ENCODE measurements at places on chromosomes 7 and 10.

DNA sequence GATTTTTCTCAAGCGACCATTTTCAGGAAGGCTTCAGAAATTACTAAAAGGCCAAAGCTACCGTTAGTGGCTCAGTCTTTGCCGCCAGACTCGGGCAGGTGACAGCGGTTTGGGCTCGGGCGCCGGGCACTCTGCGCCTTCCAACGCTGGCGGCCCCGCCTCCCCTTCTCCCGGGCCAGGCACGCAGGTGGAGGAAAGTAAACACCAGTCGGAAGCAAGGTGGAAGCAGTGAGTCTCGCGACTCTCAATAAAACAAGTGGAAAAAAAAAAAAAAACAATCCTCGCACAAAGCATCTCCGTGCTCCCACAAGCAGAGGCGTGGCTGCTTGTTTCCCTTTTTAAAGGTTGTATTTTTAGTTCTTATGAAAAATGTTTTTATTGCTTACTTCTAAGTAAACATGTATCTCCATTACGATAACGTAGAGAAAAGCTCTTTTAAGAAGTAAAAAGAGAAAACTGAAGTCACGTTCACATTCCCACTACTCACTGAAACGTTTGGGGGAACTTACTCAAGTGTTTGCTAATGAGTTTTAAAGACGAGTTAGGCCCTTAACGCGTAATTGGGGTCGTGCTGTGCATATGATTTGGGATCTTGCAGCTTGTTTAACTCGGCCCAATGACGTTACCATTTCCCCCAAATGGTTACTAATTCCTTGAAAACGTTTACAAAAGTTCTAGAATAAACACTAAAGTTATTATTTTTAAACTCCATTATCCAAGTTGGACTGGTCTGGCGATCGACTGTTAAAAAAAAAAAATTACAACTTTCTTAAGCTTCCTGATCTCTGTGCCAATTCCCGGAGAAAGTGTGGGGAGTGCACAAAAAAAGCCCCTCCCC lies 864 bp downstream of the CDCA7L start:
- DNase-seq, result peak; percentile 39

DNA sequence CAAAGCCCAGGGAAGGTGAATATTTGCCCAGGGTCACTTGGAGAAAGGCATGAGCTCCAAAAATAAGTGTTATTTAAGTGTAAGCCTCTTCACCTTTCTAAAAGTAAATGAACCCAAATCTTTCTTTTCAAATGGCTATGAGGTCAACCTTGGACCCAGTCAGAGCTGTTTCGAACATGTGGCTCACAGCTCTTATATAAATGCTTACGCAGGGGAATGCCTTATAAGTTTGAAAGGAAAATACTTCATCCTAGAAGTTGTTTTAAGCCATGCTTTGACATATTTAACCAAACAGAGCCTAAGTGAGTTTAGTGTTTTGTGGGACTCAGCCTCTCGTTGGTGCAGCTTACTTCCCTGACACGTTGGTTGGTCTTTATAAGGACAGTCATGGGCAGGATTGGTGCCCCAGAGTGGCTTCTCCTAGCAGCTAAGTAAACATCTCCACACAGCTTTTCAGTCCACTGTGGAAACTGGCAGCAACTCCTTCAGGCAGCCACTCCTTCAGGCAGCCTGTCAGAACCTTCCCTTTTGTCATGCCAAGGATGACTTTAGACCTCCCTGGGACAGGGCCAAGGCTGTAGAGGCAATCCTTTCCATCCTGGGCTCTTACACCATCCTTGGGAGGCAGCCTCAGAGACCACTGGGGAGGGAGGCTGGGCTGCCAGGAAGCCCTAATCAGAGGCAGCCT lies 43.6 kb downstream of the MINDY4 start:
- DNase-seq, result peak; percentile 77

GRCh38 chr7:105096306-105096705 lies 82.3 kb downstream of the KMT2E start:
- DNase-seq, result no peak

DNA sequence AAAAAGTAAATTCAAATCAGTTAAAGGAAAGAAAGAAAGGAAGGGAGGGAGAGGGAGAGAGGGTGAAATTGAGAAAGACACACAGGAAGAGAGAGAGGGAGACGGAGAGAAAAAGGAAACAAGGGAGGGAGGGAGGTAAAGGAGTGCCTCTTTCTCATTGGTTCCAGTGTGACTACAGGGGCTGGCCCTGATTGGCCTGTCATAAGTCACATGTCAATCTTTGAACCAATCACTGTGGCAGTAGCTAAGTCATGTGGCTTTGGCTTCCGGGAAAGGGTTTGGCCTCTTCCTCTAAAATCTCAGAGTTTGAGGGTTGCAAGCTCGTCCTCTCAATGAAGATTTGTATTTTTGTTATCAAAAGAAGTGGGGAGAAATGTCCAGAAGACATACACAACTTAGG lies 150.2 kb downstream of the RAB11FIP2 start:
- DNase-seq, result no peak

DNA sequence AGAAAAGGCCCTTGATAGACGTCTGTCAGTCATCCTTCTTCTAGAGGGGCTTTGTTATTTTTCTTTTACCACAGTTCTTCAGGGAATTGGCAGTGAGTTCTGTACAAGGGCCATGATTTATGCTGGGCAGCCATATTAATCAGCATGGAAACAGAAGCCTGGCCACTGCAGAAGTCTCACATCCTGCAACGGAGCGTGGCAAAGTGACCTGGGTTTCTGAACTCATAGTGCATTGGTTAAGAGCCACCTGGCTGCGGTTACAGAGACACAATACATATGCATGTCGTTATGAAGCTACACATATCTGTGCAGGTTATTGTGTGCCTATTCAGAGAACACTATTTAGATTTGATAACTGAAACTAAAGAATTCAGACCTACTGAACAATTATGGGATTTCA lies 419.4 kb upstream of the CELF2 start:
- no peak for DNase-seq

GRCh38 chr10:131692686-131693334 lies 208.0 kb upstream of the PPP2R2D start:
- no peak for DNase-seq

DNA sequence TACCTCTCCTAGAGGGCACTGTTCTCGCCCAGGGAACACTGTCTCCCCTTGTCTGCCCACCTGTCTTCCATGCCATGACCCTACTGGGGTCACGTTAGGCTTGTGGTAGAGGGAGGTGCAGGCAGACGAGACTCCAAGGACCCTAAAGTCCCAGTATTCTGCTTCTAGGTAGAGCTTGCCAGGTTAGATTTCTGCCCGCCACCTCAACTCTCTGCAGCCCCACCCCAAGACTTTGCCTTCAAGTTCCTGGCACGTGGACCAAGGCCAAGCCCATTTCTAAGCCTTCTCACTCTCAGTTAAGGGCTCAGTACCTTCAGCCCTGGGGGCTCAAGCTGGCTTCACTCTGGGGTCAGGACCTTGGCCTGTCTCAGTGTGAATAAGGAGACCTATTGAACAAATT lies 16.1 kb downstream of the PRKAG2 start:
- no peak for DNase-seq

DNA sequence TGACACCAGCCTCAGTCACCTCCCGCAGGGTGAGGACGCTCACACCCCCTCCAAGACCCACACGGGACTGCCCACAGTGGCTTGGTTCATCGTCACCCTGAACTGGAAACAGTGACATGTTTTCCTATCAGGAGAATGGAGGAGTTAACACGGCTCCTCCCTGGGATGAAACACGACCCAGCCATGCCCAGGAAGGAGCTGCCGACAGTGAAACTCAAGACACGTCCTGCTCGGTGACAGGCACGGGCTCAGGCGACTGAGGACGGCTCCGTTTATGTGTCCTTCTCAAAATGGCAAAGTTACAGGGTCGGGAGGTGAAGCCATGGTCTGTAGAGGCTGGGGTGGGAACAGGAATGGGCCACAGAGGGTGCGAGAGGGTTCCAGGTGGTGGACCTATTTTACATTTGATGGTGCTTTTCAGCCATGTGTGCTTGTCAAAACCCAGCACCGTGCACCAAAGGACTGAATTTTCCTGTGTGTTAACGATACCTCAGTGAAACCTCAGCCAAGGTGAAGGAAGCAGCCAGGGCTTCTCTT lies 272.4 kb downstream of the ADARB2 start:
- no peak for DNase-seq

DNA sequence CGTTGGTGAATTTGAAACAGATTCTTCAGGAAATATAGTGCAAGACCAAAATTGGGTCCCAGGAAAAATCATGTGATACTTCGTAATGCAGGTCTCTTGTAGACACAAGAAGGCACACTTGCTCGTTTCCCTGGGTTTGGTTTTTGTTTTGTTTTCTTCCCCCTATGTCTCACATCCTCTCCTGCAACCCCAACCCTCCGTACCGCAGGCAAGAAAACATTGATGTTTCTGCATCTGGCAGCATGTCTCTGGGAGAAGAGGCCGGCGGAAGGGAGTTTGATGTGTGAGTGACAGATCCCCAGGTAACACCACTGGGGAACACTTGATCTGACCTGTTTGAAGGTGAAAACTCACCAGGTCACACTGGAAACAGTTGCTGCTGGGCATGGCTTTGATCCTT lies 718.5 kb downstream of the AUTS2 start:
- DNase-seq, result no peak

DNA sequence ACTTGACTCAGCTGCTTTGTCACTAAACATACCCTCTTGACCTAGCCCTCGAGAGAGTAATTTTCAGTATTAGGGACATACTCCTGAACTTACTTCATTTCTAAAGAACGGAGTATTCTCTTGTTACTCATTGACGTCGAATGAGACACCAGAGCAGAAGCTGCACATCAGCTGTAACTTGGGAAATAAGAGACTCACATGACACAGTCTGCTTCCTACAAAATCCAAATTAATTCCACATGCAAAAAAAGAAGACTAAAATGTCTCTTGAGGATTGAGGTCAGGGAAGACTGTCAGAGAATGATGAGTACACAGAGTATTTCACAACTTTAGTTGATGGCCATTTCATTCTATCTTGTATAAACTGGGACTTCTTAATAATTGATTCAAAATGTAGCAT lies 114.7 kb upstream of the EGFR start:
- no peak for DNase-seq

DNA sequence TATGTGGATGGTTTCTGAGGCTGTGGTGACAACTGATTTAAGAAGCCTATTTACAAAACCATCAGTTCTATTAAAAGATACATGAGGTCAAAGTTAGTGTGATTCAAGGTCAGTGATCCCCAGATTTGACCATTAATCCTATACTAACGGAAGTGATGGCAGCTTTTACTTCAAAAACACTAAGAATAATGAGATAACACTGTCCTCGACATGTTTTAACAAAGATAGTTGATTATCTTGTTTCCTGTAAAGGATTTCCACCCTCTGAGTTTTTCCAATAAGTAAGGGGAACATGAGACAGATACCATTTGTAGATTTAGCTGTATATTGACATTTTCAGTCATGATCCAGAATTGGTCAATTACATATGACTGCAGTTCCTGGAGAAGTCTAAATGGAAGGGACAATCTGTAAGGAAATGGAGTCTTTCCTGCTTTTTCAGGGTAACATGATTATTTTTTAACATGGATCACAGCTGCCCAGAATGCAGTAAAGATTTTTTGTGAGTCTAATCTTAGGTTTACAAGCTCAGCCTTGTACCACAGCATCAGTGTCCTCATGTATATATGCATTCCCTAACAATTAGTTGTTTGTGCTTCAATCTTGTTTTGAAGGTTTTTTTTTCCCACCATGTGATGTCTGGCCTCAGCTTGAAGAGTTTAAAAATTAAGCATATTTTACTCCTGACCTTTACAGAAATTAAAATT lies 188.0 kb downstream of the PPP1R9A start:
- no peak for DNase-seq

DNA sequence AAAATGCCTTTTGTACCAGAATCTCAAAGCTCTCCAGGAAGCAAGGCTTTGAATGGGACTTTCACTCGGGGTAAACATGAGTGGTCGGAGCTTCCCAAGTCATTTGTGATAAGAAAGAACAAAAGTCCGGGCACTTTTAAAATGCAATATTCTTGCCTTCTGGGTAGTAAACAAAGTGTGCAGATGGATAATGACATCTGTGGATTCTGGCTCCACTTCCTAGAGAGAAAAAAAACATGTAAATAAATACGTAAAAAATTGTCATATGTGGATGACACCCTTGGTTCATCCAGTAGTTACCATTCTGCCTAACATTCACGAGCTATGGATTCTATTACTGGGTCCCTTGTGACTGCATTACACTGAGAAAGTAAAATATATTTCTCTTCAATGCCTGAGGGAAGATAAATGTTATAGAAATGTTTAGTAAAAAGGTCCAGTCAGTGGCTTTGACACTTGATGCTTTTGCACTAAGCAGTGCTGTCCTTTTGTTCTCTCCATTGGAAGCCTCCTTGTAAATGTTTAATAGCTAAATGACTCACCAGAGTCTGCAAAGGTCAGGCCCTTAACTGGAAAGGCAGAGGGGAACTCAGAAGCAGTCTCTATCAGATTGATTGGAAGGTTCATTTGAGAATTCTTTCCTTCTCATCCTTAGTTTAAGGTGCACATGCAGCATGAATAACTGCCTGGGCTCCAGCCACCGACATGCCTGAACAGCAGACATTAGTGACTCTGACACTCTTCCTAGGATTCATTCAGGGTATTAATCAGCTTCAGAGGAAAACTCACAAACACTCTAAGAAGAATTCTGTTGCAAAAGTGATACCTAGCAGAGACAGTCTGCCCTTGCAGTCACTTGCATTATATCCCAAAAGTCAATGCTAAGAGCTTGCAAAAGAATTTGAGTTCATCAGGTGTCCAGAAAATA lies 11.7 kb upstream of the EDRF1 start:
- DNase-seq, result no peak

- DNase-seq, result no peak
These were observed 89.3 kb downstream of the NPSR1 start for GRCh38 chr7:34747176-34747781.

GRCh38 chr10:88896372-88896993 lies 16.4 kb downstream of the STAMBPL1 start:
- DNase-seq, result no peak

DNA sequence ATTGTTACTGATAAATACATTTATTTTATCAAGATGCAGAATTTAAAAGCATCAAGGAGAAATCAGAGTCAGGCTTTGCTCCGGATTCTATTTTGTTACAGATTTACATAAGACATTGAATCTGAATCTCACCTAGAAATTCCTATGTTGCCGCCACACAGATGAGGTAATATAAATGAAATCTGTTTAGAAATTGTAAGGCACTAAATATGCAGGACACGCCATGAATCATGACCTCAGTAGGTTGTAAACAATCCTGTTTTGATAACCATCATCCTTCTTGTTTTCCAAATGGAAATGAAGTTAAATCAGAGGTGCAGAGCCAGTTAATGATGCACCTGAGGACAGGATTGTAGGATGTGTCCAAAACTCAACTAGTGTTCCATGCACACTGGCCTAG lies 778.0 kb downstream of the MAGI2 start:
- no peak for DNase-seq

DNA sequence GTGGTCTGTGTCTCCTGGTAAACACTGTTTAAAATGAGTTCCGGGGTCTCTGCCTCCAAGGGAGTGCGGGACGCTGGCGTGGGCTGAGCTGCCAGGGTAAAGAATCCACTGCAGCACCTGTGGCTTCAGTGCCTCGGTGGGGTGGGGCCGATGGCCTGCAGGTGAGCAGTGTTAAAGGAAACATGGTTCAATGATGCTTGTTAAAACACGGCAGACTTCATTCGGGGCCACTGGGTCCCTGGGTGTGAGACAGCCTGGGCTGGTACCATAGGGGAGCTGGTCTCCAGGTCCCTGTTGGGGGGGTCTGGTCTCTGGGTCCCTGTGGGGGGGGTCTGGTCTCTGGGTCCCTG lies 24.9 kb upstream of the KNDC1 start:
- DNase-seq, result no peak
